ENCODE measurements at places on chromosomes 3 and 15.

GRCh38 chr3:78887029-78887428 is 880.8 kb downstream of the ROBO1 start:
- DNase-seq, result no peak

GRCh38 chr15:37847776-37848175 is 86.7 kb upstream of the TMCO5A start:
- no peak for DNase-seq

DNA sequence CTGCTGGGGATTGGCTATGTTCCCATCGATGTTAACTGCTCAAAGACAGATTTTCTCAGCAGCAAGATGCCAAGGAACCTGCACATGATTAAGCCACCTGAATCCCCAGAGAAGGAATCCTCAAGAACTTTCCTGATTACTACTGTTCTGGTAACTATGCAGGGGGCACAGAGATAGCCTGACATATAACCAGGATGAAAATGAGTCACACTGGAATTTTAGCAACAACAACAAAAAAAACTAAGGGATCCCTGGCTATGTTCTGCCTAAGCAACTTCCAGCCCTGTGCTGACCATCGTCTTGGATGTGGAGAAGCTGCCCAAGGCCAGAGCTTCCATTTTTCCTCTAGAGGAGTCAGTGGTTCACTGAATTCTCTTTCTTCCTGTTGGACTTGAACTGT is 13.8 kb downstream of the RIOX2 start:
- no peak for DNase-seq

DNA sequence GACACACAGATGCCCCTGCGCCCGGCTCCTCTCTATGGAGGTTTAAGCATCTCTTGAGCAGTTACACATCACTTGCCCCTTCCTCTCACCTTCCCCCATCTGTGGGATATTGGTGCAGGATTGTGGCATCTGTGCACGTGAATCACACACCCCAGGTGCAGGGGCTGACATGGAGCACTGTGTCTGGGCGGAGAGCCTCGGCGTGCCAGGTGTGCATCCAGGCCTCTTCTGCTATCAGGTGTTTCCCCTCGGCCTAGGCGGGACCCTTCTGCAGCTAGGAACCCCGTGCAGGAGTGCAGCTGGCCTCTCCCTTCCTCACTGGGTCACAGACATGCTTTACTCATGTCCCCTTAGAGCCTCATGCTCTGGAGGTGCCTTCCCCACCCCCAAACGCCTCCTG is 33.4 kb upstream of the MUC13 start:
- DNase-seq, result no peak

- DNase-seq, result no peak
Observed at GRCh38 chr15:92665100-92665555, 9.6 kb upstream of the FAM174B start.

GRCh38 chr3:52528586-52529375 is 4.9 kb downstream of the NT5DC2 start:
- DNase-seq, result no peak

GRCh38 chr15:43169888-43170287 is 15.3 kb upstream of the CCNDBP1 start:
- DNase-seq, result no peak

GRCh38 chr3:13880811-13881156 is 913 bp upstream of the WNT7A start:
- no peak for DNase-seq

- no peak for DNase-seq
Observed at GRCh38 chr3:187519428-187519890, 150.7 kb downstream of the SST start.

- no peak for DNase-seq
Observed at GRCh38 chr3:72821161-72821781, 27.0 kb downstream of the SHQ1 start.

GRCh38 chr3:126050626-126051025 is 33.3 kb downstream of the SLC41A3 start:
- DNase-seq, result no peak

DNA sequence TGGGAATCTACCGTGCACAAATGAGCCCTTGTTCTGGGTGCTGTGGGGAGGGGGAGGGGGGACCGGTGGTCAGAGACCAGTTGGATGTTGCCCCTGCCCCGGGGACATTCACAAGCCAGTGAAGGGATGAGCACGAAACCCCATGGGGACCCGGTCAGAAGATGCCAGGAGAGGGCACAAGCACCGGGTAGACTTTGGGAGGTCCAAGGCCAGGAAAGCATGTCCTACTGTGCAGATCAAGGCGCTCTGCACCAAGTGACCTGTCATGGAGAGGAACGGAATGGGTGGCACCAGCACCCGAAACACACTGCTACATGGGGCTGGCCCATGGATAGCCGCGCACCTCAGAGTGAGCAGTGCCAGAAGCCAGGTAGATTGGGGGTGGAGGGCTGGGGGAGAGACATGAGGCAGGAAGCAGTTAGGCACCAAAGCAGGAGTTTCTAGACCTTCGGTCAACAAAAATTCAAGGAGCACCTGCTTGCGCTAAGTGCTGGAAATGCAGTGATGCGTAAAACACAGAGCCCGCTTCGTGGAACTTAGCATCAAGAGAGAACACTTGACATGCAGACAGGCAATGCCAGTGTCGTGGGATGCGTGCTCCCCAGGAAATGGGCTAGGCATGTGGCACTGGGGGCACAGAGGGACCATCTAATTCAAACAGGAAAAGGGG is 99.1 kb downstream of the CPN2 start:
- no peak for DNase-seq

- no peak for DNase-seq
Observed at GRCh38 chr3:4069796-4070195, 233.4 kb upstream of the SETMAR start.

DNA sequence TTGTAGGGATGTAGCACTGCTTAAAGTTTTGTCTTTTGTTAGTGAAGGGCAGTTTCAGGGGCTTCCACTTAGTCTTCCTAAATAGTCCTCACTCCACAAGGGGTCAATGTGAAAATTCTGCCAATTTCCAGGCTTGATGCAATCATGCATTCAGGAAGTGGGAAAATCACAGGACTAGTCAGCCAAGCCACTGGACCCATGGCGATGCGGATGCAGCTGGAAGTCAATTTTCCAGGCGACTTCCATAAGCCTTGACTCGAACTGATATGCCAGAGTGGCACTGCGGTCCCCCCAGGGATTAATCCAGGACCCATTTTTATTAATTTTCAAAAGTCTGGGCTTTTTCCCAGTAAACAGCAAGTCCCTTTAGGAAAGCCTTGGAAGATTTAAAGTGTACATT is 26.1 kb downstream of the GBE1 start:
- DNase-seq, result no peak

GRCh38 chr3:47117807-47118364 is 46.0 kb downstream of the SETD2 start:
- DNase-seq, result no peak

Data from stimulated activated CD8-positive, alpha-beta memory T cell treated with anti-CD3 and anti-CD28 coated beads, Interleukin-7, amount 100 ng/mL, for 24 hours (primary cell).